Heart left ventricle (tissue), 16 donors: ENCODE measurements at places on chromosomes 3 and 15. TPM values are rescaled to one million over a fixed set of nuclear protein-coding genes. Genes with fewer than 3 reads are reported as not detected.

- no peaks in the 10 kb centered on the region for H3K27me3 ChIP-seq
- no peak overlapping the region for H3K4me3 ChIP-seq
- DNase-seq, result peak; percentile 63
- H3K36me3 ChIP-seq, result no peaks in the 10 kb centered on the region
- peaks cover 44% of the 10 kb centered on the region for H3K4me1 ChIP-seq
These were observed 18.6 kb downstream of the THSD4 start for GRCh38 chr15:71133747-71134472.

GRCh38 chr15:48582452-48583247 lies 62.9 kb downstream of the FBN1 start:
- no peaks in the 10 kb centered on the region for H3K27me3 ChIP-seq
- DNase-seq, result no peak
- peak overlapping the region; percentile 46 for H3K27ac ChIP-seq

- no peak for DNase-seq
- no peaks in the 10 kb centered on the region for H3K27me3 ChIP-seq
- H3K4me1 ChIP-seq, result no peaks in the 10 kb centered on the region
- H3K36me3 ChIP-seq, result peaks cover 19% of the 10 kb centered on the region
- H3K27ac ChIP-seq, result no peak overlapping the region
These were observed 78.4 kb upstream of the NR2F2 start for GRCh38 chr15:96252148-96252547.

The KLHL6 gene
- total RNA-seq, result 2.2 TPM

GRCh38 chr15:40630313-40630712 lies 36.3 kb downstream of the KNL1 start:
- no peaks in the 10 kb centered on the region for H3K4me1 ChIP-seq
- H3K27ac ChIP-seq, result no peak overlapping the region
- DNase-seq, result no peak
- H3K4me3 ChIP-seq, result no peak overlapping the region

DNA sequence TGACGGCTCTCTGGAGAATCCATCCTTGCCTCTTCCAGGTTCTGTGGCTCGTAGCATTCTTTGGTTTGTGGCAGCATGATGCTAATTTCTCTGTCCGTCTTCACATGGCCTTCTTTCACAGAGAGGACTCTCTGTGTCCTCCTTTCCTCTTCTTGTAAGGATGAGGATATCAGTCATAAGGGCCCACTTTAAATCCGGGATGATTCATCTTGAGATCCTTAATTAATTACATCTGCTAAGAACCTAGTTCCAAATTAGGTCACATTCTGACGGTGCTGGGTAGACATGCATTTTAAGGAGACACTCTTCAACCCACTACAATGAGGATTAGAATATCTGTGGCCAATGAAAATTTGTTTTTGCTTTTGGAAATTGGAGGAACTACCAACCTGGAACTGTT lies 15.7 kb upstream of the GXYLT2 start:
- H3K27ac ChIP-seq, result no peak overlapping the region
- peaks cover under 1% of the 10 kb centered on the region for H3K27me3 ChIP-seq
- H3K4me1 ChIP-seq, result no peaks in the 10 kb centered on the region

DNA sequence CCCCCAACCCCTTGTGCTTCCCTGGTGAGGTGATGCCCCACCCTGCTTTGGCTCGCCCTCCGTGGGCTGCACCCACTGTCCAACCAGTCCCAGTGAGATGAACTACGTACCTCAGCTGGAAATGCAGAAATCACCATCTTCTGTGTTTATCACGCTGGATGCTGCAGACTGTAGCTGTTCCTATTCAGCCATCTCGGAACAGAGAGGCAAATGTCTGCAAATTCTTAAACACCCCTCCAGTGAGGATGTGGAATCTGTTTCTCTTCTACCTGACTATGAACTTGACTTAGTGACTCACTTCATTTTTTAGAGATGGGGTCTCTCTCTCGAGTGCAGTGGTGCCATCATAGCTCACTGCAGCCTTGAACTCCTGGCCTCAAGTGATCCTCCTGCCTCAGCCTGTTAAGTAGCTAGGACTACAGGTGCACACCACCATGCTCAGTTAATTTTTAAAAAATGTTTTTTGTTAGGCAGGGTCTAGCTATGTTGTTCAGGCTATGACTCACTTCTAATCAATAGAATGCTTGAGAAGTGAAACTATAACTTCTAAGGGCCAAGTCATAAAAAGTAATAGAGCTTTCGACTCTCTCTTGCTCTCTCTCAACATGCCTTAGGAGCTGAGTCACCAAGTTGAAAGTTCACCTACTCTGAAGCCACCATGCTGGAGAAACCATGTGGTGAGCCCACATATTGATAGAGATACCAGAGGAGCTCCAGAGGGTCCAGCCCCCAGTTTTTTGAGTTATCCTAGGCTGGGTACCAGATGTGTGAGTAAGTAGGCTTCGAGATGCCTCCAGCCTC lies 11.5 kb upstream of the PARP14 start:
- DNase-seq, result no peak
- H3K36me3 ChIP-seq, result no peaks in the 10 kb centered on the region
- H3K4me1 ChIP-seq, result no peaks in the 10 kb centered on the region
- no peak overlapping the region for H3K4me3 ChIP-seq
- H3K27me3 ChIP-seq, result no peaks in the 10 kb centered on the region

DNA sequence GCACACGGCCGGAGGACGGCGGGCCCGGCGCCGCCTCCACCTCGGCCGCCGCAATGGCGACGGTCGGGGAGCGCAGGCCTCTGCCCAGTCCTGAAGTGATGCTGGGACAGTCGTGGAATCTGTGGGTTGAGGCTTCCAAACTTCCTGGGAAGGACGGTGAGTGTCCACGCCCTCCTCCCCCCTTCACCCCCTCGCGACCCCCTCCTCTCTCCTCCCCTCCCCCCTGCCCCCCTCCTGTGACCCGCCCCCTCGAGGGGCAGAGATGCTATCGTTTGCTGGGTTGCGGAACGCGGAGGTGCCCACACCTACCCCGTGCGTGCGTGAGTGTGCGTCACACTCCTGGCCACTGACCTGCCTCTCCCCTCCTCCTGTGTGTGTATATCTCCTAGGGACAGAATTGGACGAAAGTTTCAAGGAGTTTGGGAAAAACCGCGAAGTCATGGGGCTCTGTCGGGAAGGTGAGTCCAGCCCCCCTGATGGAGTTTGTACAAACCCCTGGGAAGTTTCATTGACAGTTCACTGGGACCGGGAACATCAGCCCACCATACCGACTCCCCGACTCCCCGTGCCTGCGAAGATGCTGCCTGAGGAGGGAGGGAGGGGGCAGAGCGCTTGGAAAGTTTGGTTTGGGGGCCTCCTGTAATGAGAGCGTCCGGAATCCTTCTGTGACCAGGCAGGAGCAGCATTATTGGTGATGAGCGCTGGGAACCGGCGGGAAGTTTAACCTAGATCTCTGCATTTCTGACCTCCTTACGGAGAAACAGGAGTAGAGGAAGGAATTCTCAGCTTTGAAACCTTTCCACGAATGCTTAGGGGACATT lies 795 bp upstream of the SCAANT1 start:
- no peaks in the 10 kb centered on the region for H3K36me3 ChIP-seq
- peak overlapping the region; percentile 91 for H3K4me3 ChIP-seq
- no peaks in the 10 kb centered on the region for H3K27me3 ChIP-seq
- H3K27ac ChIP-seq, result peak overlapping the region; percentile 98

The ADGRG7 gene
- 0.23 TPM for total RNA-seq

GRCh38 chr15:100999369-100999768 lies 80.2 kb downstream of the LRRK1 start:
- no peaks in the 10 kb centered on the region for H3K36me3 ChIP-seq
- no peaks in the 10 kb centered on the region for H3K27me3 ChIP-seq
- no peak for DNase-seq
- H3K4me3 ChIP-seq, result no peak overlapping the region
- no peaks in the 10 kb centered on the region for H3K4me1 ChIP-seq

DNA sequence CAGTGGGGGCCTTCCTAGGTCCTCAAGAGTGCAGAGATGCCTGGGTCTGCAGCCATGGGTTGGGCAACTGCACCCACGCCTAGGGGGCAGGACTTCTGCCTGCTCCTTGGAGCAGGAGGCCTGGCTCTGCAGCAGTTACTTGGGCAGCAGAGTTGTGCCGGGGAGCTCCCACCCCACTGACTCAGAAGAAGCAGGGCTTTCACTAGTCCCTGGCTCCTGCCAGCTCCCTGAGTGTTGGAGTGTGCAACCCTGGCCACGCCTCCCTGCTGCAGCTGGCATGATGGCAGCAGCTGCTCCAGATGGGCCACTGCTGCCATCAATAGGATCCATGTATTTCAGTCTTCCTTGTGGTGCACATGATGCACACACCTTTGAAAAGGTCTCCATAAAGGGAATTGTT lies 40.6 kb upstream of the KCNH8 start:
- no peak overlapping the region for H3K27ac ChIP-seq
- H3K4me3 ChIP-seq, result no peak overlapping the region
- no peaks in the 10 kb centered on the region for H3K27me3 ChIP-seq
- H3K4me1 ChIP-seq, result no peaks in the 10 kb centered on the region

DNA sequence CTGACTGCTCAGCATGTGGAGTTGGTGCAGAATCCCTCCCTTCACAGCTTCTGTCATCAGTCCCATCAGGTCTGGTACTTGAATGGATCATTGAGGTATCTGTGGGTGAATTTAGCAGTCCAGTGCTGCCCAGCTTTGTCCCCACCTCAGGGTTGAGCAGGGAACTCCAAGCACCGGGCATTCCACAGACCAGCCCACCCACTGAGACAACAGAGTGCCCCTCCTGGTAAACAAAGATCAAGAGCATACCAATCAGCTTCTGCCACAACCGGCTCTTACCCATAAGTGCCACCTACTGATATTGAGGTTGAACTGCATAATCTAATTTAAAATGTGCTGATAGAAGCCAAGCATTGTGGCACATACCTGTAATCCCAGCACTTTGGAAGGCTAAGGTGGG lies 57.1 kb upstream of the FXR1 start:
- no peaks in the 10 kb centered on the region for H3K27me3 ChIP-seq
- no peak overlapping the region for H3K4me3 ChIP-seq
- H3K4me1 ChIP-seq, result no peaks in the 10 kb centered on the region
- no peak for DNase-seq
- H3K27ac ChIP-seq, result no peak overlapping the region

DNA sequence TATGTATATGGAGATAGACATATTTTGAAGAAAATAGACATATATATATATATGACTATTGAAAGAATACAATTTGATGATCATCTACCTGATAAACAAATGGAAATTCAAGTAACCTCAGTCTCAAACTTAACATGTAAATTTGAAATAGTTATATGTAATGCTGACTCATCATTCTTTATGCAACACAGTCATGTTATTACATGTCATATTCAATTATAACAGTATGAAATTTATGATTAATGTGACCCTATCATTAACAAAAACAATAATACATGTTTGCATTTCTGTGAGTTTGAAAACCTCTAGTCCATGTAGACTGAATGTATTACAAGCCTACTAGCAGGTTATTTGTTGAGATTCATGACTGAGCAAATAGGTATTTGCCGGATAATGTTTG lies 204.1 kb downstream of the CADM2 start:
- no peak for DNase-seq
- no peaks in the 10 kb centered on the region for H3K36me3 ChIP-seq
- no peak overlapping the region for H3K27ac ChIP-seq
- no peaks in the 10 kb centered on the region for H3K4me1 ChIP-seq
- H3K27me3 ChIP-seq, result no peaks in the 10 kb centered on the region

The SHF gene
- total RNA-seq, result 4.9 TPM

The C3orf18 gene
- total RNA-seq, result 44.7 TPM

GRCh38 chr3:71903936-71904335 lies 119.0 kb upstream of the PROK2 start:
- H3K4me1 ChIP-seq, result peaks cover 44% of the 10 kb centered on the region
- no peaks in the 10 kb centered on the region for H3K36me3 ChIP-seq
- DNase-seq, result no peak
- no peak overlapping the region for H3K27ac ChIP-seq
